NCI-H526 treated with DMSO at 0.1 percent for 48 hours (cell line): ENCODE measurements at places on chromosomes 5 and 9.

- no peak for DNase-seq
These were observed 13.0 kb upstream of the HK3 start for GRCh38 chr5:176912115-176912514.

GRCh38 chr5:73435759-73436534 is 12.6 kb downstream of the FOXD1 start:
- DNase-seq = no peak

DNA sequence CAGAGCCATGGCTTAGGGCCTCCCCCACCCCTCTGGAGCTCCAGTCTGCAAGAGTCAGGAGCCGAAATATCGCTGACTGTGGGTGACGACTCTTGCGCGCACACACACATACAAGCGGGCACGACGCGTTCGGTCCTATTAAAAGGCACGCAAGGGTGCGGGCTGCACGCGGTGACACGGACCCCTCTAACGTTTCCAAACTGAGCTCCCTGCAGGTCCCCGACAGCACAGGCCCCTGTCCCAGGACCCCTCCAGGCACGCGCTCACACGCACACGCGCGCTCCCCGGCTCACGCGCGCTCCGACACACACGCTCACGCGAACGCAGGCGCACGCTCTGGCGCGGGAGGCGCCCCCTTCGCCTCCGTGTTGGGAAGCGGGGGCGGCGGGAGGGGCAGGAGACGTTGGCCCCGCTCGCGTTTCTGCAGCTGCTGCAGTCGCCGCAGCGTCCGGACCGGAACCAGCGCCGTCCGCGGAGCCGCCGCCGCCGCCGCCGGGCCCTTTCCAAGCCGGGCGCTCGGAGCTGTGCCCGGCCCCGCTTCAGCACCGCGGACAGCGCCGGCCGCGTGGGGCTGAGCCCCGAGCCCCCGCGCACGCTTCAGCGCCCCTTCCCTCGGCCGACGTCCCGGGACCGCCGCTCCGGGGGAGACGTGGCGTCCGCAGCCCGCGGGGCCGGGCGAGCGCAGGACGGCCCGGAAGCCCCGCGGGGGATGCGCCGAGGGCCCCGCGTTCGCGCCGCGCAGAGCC is at the start of gene GRIN1:
TSS of gene GRIN1 (plus strand) at position 433 of the 746 bp plus-strand sequence. CDS start 333 bp downstream, outside the sequence.
- no peak for DNase-seq

DNA sequence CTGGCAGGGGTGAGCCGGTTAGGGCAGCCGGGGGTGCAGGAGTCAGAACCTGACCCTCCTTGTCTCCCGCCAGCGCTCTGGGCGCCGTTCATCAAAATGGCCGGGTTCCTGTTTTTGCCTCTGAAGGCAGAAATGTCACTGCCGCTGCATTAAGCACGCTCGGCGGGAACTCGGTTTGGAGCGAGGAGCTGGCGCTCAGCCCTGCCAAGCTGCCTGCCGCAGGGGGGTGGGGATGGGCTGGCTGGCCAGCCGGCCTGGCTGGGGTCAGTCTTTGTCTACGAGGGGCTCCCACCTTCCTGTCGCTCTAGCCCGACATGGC is 63.7 kb downstream of the CXXC5 start:
- DNase-seq = no peak

- no peak for DNase-seq
These were observed 273.2 kb downstream of the ENC1 start for GRCh38 chr5:74367241-74367733.

GRCh38 chr5:179313849-179314521 is 31.3 kb downstream of the ADAMTS2 start:
- no peak for DNase-seq

DNA sequence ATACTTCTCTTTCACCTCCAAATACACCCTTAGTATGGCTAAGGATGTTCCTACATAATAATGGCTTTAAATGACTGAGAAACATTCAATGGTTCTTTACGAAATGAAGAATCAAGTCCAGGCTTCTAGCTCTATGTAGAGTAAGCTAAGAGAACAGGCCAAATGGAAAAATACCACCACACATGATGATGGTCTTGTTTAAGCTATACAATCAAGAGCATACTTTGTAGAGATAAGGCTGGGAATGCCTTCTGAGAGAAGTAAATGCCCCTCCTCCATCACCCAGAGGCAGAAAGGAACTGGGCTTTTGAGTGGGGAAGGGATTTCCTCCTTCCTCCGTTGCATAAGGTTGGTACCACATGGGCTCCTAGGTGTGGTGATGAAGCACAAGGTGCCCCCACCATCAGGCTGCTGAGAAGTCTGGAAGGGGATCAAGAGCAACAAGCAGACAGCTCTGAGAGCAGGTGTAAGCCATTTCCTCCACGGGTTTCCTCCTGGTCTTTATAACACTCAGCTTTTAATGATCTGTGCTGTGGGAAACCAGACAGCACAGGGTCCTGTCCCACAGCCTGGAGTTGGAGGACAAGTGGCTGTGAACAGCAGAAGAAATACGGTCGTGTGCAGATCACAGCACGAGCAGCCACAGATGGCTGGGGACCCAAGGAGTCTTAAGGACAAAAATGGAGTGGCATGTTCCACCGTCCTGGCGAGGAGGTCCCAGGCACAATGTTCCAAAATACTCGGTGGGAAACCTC is 396.9 kb downstream of the CTNND2 start:
- no peak for DNase-seq

- no peak for DNase-seq
These were observed 14.1 kb downstream of the TMEM38B start for GRCh38 chr9:105708405-105708804.

GRCh38 chr5:172004824-172005237 is 1.6 kb downstream of the FBXW11 start:
- no peak for DNase-seq

DNA sequence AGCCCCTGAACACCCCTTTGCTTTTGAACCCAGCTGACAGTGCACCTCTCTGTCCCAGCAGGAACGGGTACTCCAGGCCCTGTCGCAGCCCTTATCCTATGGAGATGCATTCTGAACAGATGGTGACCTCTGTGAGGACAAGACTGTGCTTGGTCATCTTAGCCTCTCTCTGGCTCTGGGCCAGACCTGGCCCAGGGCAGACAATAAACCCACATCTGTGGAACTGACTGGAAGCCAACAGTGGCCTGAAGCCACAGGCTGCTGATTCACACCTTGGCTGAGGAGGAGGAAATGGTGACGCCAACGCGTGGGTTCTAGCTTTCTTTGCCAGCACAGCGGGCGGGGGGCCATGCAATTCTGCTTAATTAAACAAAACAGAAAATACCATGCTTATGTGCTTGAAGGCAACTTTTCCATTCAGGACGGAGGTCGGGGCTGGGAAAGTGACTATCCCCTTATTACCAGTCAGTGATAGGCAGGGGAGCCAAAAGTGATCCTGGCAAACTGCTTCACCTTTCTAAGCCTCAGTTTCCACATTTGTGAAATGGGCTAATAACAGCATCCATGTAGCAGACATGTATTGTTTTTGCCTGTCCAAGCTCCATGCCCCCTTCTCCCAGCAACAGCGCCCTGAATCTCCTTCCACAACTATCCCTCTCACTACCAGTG is 10.8 kb downstream of the SH3PXD2B start:
- no peak for DNase-seq

GRCh38 chr9:5466766-5467165 is 16.4 kb downstream of the CD274 start:
- DNase-seq = no peak

DNA sequence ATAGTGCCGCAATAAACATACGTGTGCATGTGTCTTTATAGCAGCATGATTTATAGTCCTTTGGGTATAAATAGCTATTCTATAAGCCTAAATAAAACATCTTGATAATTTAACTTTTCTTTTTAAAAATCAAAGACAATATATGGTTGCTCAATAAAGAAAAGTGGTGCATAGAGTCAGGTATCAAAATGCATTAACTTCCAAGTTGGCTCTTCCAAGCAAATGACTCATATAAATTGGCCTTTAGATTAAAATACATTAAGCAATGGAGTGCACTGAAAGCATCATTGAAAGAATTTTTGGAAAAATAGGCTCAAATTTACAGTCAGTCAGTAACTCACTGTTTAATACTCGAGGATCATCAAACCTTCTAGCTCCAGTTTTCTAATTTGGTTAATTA is 106.6 kb downstream of the PLCXD3 start:
- no peak for DNase-seq

DNA sequence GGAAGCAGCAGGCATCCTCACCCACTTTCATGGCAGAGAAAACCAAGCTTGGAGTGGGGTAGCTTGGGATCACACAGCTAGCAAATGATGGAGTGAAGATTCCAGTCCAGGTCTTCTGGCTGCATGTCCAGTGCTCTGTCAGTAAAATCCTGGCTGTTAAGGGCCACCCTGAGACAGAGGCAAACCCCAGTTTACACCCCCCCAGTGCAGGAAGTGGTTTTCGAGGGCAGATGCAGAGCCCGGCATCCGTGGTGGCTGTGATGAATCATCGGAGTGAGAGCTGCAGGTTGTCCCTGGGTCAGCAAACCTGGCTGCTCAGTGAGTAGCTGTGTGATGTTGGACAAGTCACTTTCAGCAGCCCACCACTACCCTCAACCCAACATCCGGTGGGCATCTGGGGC is 115.4 kb downstream of the RGS3 start:
- DNase-seq = no peak

DNA sequence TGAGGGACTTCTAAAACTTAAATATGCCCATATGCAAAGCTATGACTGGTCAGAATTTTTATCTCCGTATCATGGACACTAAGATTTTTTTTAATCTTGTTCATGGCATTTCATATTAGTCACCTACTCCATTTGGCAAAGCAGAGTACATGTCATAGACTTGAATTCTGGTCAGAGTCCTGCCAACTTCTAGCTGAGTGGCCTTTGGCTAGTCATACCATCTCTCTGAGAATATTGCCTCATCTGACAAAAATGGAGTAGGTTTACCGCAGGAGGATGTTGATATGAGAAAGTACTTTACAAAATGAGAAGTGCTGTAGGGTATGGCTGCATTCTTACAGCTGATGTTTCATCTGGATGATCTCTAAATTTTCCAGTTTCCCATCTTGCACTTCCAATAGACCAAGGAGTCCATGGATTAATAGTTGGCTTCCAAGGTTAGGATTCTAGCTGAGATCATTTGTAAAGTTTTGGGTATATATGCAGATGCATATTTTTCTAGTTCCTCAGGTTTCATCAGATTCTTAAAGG is 150.8 kb upstream of the NR3C1 start:
- no peak for DNase-seq

DNA sequence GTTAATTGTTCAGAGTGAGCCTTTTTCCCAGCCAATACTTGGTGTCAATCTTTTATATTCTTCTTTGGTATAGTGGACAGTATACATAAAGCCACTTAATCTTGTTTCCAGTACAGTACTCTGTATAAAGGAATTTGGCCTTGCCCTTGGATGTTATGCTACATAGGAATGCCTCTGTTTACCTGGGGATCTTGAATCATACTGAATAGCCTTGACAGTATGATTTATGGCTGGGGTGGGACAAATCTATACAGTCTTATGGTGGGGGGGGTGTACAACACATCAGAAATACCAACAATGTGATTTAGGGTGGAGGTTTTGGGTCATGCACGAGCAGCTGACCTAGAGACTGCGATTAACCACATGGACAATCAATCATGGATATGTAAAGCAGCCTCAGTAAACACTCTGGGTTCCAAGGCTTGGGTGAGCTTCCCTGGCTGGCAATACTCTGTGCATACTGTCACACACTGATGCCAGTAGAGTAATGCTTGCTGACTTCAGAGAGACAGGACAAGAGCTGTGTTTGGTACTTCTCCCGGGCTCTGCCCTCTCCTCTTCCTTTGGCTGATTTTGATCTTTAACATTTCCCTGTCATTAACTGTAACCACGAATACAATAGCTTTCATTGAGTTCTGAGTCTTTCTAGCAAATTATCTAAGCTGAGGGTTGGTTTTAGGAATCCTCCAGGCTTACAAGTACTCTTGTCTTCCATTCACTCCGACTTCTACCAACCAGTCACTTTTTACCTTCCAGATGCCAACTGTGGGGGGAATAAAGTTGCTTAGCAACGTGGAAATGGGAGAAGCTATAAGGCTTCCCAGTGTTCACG is 84.6 kb downstream of the IARS1 start:
- DNase-seq = no peak

DNA sequence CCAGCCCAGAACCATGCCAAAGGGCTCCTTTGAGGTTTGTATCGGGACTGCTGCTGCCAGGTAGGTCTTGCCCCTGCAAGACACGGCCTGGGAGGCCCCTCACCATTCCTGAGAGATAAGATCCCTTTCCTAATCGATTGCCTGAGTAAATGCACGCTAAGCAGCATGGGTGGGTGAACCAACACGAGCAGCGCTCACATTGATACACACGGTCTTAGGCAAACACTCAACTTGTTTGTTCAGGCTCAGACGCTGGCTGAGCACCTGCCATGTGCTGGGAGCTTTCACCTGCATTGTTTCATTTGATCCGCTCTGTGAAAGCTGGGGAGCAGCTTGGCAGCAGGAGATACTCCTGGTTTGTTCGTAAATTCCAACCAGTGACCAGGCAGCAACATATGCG is 76.9 kb upstream of the NEURL1B start:
- peak; percentile 11 for DNase-seq

DNA sequence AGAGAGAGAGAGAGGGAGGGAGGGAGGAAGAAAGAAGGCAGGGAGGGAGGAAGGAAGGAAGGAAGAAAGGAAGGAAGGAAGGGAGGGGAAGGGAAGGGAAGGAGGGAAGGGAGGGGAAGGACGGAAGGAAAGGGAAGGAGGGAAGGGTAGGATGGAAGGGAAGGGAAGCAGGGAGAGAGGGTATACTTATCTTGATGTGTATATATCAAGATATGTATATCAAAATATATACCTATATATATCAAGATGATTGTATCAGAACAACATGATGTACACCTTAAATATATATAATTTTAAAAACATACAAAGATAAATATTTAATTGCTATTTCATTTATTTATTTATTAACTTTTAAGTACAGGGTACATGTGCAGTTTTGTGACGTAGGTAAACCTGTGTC is 96.8 kb upstream of the ADAMTS16 start:
- DNase-seq = no peak

- no peak for DNase-seq
These were observed 4.7 kb upstream of the TMEM210 start for GRCh38 chr9:137176302-137177182.

- no peak for DNase-seq
These were observed 2.2 kb downstream of the DYNC2I2 start for GRCh38 chr9:128654481-128654880.

DNA sequence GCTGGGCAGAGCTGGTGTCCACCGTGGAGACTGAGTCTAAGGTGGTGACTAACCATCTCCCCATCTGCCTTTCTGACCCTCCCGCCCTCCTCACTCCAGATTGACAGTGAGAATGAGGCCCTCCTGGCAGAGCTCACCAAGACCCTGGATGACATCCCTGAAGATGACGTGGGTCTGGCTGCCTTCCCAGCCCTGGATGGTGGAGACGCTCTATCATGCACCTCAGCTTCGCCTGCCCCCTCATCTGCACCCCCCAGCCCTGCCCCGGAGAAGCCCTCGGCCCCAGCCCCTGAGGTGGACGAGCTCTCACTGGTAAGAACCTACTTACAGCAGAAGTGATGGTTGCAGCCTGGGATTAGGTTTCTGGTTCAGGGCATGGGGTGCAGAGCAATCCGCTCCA is 96.5 kb downstream of the PPARGC1B start:
- DNase-seq = no peak

GRCh38 chr9:124615100-124615742 is 108.0 kb upstream of the NR5A1 start:
- no peak for DNase-seq
